ENCODE measurements at places on chromosomes 4 and X. TPM values are rescaled to one million over a fixed set of nuclear protein-coding genes. Genes with fewer than 3 reads are reported as not detected.

Gene MTNR1A
- not detected for total RNA-seq

DNA sequence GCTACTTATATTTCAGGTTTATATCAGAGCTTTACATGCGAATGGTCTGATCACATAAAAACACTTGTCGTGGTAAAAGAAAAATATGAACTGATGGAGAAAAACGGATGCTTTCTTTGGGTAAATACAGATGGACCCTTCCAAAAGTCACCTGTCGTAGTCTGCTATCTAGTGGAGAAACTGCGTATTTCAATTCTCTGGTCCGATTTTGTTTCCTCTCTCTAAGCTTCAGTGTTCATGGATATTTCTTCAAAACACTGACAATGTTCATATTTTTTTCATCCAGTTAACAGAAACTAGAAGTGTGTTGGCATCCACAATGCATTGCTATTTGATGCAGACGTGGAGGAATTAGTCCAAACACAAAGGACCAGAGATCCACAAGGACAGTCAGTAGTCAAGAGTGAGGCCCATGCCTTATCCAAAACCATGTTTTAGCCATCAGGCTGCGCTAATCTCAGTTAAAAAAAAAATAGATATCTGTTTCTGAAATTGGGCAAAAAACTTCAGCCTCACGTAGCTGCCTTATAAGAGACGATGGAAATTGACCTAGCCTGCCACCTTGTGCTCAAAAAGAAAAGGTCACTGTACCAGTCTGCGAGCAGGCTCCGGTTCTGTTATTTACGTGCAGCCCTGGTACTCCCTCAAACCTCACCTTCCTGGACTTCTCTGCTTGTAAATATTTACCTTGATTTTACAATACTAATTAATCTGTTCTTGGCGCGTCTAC lies 16.0 kb downstream of the MEPE start:
- peak; percentile 62 for DNase-seq

DNA sequence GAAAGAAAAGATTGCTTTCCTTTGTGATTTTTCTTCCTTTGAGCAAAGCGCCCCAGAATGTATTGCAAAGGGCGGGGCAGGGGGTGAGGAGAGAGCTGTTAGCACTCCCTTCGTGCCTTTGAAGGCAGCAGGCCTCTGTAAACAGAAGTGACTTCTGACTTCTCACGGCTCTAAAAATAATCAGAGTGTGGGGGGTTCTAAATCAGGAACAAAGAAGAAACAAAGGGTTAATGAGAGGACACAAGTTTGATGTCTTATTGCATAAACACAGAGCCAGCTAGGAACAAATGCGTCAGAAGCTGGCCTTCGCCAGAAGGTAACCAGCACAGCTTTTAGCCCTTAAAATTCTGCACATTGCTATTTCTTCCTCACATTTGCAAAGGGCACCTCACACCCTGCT lies 626.2 kb downstream of the MID1IP1 start:
- DNase-seq: peak; percentile 3

Gene VCX3B
- not detected for total RNA-seq
